ENCODE measurements at places on chromosomes 7 and 10.

GRCh38 chr7:68564306-68565135 is 1033.8 kb upstream of the AUTS2 start:
- no peak for DNase-seq

GRCh38 chr7:51318001-51318400 is 1.4 kb upstream of the COBL start:
- DNase-seq: no peak

- no peak for DNase-seq
These were observed 118.2 kb downstream of the CACNA2D1 start for GRCh38 chr7:82325416-82325815.

DNA sequence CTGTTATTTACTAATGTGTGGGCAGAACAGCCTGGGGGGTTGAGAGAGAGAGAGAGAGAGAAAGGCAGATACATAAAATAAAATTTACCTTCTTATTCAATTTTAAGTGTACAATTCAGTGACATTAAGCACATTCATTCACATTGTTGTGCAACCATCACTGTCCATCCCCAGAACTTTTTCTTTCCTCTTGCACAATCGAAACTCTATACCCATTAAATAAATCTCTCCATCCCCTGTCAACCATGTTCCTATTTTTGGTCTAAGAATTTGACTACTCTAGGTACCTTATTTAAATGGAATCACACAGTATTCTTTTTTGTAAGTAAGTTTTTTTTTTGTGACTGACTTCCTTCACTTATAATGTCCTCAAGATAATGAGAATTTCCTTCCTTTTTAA is 181.6 kb downstream of the SND1 start:
- no peak for DNase-seq

DNA sequence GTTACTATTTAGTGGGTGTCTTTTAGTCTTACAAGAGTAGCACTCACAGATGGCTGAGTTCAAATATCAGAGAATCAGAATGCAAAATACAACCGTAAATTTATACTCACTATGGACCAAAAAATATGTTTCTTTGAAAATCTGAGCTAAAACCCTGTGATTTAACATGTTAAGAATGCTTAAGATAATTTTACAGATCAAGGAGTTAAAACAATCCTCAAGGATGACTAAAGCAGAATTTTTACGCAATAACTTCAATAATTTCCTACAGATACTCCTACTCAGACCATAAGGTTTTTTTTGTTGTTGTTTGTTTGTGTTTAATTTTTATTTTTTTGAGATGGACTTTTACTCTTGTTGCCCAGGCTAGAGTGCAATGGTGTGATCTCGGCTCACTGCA is 47.9 kb upstream of the CCDC6 start:
- no peak for DNase-seq

DNA sequence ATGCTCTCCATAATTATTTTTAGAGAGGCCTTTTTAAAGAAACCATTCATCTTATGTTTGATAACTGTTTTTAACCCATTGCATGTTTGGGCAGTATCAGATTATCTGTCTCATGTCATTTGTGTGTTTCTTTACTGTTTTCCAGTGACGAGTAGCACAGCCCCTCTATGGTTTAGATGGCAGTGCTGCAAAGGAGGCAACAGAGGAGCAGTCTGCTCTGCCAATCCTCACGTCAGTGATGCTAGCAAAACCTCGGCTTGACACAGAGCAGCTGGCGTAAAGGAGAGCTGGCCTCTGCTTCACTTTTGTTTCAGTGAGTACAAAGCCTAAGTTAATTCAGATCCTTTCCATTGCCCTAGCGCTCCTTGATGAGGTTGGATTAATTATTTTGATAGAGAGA is 80.4 kb upstream of the GARIN1A start:
- no peak for DNase-seq

DNA sequence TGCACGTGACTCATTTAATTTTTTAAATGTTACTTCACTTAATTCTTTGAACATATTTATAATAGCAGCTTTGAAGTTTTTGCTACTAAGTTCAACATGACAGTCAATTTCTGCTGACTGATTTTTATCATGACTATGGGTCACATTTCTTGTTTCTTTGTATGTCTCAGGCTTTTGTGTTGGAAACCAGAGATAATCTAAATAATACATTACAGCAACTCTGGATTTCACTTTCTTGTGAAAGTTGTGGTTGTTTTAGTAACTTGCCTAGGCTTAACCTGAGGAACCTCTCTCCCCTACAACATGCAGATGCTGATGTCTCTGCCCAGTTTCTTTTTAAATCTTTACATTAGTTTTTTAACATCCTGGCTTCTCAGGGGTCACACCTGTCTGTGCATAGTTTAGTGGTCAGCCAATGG is 180.8 kb downstream of the CCDC71L start:
- no peak for DNase-seq

GRCh38 chr7:77644774-77645173 is 51.5 kb upstream of the RSBN1L start:
- no peak for DNase-seq

GRCh38 chr10:29057822-29058331 is 231.0 kb upstream of the LYZL1 start:
- no peak for DNase-seq

DNA sequence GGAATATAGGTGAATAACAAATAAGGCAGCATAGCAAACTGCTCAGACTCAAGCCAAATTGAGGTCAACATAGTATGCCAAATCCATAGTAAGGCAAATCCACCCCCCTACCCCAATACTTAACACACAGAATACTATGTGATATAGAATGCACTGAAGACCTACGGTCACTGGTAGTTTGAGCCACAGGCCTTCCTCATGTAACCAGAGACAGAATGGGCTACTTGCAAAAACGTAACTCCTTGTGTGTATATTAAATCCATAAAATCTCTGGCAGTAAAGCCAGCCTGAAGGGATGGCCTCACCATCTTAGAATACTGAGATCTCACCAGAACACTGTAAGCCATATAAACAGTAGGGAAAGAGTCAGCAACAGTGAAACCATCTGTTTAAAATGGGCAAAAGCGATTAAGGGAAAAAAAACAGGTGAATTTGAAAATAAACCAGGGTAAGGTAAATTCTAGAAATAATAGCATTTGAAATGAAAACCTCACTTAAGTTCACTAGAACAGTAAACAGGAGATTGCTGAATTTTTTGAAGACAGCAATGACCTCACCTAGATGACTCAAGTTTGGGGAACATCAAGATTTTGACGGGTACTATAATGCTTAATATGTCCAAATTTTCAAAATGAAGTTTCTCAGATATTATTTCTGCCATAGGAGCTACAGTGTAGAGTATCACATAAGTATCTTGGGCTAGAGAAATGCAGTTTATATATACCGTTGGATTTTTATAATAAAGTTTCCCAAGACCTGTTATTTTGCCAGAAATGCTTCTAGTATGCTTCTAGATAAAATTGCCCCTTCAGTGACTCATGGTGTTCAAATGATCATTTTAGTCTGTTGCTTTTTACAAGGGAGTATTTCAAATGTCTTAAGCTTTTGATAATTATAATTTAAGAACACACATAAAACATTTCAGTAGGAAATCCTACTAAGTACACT is 13.9 kb downstream of the HNRNPA2B1 start:
- no peak for DNase-seq

- DNase-seq: no peak
These were observed 24.0 kb downstream of the VOPP1 start for GRCh38 chr7:55548295-55548731.

DNA sequence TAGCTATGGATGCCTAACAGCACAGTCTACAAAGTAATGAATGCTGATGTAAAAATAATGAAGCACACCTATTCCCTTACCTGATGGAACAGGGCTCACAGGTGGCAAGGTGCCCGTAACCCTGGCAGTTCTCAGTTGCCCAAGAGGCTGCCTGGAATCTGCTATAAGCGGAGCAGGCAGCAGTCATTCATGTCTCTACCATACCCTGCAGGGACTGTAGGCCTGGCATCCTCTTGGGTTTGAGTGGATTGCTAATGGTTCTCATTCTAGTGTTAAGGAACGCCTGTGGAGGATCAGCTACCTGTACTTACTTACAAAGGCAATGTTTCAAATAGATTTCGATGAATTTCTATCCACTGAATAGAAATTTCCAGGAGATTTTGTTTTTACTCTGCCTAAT is 38.4 kb downstream of the BAIAP2L1 start:
- DNase-seq: no peak

- DNase-seq: no peak
These were observed 80.4 kb downstream of the CUBN start for GRCh38 chr10:17049195-17049594.

GRCh38 chr7:31052487-31052840 is 356 bp downstream of the ADCYAP1R1 start:
- DNase-seq: no peak

- DNase-seq: no peak
These were observed 4.2 kb downstream of the ZMIZ2 start for GRCh38 chr7:44752822-44753221.

DNA sequence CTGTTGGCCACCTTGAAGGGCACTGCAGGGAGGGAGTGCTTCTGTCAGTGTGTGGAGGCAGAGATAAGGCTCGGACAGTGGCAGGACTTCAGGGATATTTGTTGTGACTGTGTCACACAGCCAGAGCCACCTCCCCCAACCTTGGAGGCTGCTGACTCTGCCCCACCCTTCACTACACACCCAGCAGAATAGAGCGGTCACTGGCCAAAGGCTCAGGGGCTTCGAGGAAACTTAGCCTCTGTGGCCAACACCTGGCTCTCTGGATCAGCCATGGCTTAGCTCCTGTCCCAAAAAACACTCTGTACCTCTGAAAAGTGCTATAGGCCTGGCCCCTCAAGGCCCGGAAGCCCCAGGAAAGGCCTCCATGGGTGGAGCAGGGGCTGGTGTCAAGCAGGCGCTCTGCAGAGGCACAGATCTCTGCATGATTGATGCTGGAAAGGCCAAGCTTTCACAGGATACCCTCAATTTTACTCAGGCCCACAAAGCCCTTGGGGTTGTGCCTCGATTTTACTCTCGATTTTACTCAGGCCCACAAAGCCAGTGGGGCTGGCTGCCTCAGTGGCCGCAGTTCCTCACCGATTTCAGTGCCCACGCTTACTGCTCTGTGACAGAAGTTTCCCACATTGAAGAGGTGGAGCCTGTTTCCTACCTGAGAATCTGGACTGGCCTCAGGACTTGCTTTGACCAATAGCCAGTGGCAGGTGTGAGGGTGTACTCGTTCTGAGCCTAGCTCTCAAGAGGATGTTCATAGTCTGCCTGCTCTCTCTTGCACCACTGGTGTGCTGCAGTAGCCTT is 113.2 kb upstream of the GPR26 start:
- DNase-seq: no peak

GRCh38 chr7:31892099-31892829 is 177.9 kb downstream of the PDE1C start:
- no peak for DNase-seq

DNA sequence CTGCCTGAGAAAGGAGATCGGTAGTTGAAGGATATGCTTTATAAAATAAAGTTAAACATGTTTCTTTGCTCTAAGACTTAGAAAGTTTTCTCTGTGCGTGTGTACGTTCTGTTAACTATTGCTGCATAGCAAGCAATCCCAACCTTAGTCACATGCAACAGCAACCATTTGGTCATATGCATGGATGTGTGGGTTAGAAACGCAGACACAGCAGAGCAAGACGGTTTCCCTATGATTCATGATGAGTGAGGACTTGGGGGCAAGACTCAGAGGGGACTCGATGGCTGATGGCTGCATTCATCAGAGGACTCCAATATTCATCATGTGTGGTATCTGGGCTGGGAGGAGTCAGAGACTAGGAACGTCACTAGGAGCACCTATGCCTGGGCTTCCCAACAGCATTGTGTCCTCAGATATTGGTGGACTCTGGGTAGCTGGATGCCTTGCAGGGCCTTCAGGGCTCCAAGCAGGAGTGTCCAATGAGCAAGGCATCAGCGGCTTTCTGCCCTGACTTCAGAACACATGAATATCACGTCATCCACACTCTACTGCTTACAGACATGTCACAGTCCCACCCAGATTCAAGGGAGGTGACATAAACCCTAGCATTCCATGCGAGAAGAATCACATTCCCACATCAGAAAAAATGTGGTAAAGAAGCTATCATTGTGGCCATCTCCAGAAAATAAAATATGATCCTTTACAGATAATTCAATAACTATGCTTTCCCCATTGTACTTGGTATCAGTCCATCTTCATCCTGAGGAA is 731.2 kb downstream of the TNS3 start:
- no peak for DNase-seq

DNA sequence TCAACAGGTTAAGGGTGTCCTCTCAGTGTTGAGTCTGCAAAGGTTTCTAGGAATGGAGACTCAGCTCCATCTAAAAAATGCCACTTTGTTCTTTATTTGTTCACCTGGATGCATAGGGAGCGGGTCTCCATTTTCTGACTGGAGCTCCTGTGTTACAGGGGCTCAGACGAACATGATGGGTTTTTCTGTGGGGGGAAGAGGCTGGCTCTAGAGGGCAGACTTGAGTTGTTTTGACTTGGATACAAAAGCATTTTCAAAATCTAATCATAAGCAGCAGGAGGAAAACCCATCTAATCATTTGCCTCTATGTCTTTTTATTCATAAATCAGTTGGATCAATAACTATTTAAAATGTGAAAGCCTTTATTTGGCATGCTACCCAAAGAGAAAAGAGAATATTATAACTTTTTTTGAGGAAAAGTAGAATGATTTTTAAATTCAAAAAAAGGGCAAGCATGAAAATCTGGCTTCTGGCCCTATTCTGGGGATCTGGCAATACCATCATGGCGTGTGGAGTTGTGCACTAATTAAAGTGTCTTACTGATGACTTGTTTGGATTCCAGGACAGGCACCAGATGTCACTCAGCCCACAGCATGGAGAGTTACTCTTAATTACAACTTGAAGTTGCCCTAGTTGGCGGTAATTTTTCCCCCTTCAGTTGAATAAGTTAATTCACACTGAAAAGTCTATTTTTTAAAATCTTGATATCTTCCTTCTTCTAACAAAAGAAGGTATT is 594.9 kb downstream of the REEP3 start:
- peak; percentile 56 for DNase-seq
